ENCODE measurements at places on chromosomes 6 and 20.
A peak's percentile ranks its signal among the peaks of the same experiment; 100 is the strongest.

DNA sequence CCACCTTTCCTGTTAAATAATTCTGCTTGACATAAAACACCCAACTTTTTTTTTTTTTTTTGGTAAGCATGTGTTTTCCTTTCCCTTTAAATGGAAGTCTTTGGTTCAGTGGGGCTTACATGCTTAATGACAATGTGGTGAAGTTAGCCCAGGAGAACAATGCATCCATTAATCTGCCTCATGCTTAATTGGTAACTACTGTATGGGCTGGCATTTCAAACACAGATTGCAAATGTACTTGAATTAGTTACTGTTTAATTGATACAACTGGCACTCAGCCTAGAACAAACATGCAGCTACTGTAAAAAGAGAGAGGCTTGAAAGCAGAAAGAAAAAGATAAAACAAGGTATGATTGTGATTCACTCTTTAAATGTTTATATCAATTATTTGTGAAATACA is 483.6 kb upstream of the NOX3 start:
- DNase-seq: no peak

DNA sequence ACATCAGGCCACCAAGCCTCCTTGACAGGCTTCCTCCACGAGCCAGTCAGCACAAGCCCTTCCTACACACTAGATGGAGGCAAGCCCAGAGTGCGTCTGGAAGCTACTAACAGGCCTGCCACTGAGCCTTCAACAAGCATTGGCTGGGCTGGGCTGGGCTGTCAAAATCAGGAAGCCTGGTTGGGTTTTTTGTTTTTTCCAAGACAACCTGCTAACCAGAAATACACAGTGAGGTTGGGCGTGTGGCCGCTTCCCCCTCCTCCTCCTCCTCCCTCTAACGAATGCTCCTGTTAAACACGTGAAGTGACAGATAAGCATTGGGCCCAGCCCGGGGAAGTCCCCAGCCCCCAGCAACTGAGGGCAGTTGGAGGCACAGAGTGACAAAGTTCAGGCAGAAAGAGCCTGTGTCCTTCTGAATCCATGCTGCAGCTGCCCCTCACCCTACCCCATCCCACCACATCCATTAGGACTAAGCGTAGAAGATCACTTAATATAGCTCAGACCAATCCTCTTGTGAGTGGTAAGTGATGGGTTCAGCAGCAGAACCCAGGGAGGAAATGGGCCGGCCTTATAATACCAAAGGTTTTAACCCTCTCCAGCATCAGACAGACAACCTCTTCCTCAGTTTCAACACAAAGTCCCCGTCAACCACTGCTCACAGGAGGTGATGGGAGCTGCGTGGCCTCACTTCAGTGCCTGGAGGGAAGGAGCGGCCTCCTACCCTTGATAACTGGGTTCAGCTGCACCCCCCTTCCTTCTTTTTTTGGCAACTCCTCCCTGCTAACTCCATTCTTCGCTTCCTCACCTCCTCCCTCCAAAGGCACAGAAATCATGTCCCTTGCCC is 1.1 kb downstream of the NFATC2 start:
- DNase-seq: peak; percentile 59

- no peak for DNase-seq
These were observed 21.2 kb downstream of the RIOK1 start for GRCh38 chr6:7410851-7411250.

GRCh38 chr20:1462834-1463233 is 3.8 kb downstream of the NSFL1C start:
- DNase-seq: no peak

GRCh38 chr20:51154708-51155690 is 132.1 kb upstream of the KCNG1 start:
- no peak for DNase-seq

DNA sequence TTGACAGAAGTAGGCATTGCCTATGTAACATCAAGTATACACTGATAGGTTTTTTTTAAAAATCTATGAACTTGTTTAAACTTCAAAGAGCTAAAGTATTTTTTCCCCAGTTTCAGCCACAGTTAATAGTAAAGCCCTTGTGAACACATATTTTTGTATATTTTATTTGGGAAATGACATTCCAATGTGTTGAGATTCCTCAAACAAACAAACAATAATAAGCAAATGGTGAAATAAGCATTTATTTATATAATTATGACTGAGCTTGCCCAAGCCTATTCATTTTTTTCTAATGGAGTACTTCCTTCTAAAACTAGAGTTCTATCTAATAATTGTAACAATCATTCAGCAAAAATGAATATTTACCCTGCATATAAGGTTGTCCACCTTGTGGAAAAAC is 12.5 kb downstream of the SYCP2 start:
- DNase-seq: no peak

- no peak for DNase-seq
These were observed 101.9 kb downstream of the MTHFD1L start for GRCh38 chr6:150967381-150967780.

DNA sequence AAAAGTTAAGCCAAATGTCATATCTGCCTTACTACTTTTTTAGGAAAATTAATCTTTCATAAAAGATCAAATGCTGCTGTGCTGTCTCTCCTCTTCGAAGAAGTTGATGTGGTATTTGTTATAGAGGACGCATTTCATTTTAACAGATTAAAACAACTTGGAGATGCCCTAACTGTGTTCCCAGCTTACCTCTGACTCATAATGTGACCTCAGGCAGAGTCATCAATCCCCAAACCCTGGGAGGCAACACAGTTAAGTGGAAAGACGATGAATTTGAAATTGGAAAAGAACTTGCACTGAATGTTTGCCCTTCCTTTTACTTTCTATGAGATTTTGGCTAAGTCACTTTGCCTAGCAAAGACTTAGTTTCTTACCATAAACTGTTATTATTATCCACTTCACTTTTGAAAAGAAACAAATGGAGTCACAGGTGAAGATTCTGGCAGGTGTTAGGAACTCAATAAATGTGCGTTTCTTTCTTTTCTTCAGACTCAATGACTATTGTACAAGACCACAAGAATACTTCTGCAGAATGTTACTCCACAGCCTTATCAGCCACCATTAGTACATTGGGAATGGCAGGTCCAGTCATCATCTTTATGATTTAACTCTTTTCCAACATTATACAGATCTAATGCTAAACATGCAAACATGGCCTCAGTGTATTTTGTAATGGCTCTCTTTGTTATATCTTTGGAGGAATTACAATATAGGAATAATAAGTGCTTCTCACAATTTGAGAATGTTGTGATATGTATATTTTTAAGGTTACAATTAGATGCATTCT is 102.6 kb downstream of the COL21A1 start:
- DNase-seq: no peak

GRCh38 chr6:127684501-127684900 is 107.5 kb downstream of the C6orf58 start:
- no peak for DNase-seq

- DNase-seq: no peak
These were observed 67.4 kb downstream of the MOXD1 start for GRCh38 chr6:132333639-132334520.

DNA sequence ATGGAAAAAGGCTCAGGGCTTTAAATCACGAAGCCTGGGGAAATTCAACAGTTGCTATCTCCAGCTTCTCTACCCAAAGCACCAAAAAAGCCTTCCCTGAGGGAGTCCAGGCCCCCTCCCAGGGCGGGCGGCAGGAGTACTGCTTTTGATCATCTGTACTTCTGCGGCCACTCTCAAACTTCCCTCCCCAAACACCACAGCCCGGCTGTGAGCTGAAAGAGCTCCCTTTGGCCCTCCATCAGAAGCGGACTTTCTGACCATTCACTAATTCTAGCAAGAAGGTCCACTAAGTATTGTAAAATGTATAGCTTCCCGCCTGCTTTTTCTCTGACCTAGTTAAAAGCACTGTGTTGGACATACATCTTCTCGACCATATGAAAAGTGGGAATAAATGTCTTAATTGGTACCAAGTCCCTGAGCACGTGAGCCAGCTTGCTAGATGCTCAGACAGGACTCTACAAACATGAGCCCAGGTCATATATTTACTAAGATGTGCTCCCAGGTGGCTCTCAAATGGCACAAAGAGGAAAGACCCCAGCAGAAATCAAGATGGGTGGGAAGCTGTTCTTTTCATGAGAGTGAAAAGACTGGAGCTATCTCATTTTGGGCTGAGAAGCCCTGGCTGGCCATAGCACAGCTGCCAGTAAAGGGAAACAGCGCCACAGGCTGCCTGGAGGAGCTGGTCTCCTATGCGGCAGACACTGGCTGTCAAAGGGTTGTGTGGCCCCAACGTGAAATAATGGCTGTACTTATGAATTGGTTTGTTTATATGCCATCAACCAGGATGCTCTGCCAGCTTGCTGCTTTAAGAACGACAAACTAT is 58.6 kb downstream of the GFOD1 start:
- DNase-seq: no peak

DNA sequence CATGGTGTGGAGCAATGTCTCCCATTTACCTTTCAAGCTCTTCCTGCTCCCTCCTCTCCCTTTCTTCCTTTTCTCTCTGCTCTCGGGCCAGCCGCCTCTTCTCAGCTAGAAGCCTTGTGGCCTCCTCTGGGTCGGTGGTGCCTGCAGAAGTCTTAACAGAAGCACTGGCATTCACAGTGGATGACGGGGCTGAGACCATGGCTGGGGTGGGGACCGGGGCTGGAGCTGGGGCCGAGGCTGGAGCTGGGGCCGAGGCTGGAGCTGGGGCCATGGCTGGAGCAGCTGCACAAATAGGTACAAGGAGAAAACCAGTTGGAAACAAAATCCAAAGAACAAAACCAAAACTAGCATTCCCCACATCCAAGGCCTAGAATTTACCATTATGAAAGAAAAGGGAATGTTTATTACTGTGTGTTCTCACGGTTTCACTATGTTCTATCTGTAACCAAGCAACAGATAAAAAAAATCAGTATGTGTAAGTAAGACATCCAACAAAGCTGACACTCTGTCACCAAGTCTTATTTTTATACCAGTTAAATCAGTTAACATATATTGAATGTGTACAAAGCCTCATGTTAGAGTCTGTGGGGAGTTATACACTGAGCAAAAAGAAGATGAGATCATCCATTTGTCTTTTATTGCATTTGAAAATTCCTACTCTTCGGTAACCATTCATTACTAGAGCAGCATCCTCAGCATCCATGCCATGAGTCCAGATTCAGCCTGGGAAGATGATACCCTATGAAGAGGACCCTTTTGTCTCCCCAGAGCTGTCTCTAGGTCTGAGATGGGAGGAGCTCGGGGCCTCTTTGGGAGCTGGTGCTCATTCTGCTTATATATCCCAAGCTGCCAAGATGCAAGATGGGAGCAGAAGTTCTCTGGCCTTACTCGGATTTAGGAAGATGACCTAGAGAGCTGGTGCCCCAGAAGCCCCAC is 73.0 kb upstream of the BCLAF1 start:
- DNase-seq: no peak
